ENCODE measurements at places on chromosomes 2 and 18.

- DNase-seq: no peak
These were observed 630.8 kb upstream of the PIK3C3 start for GRCh38 chr18:41324020-41324791.

GRCh38 chr2:198135481-198135934 lies 331.1 kb downstream of the PLCL1 start:
- DNase-seq: no peak

DNA sequence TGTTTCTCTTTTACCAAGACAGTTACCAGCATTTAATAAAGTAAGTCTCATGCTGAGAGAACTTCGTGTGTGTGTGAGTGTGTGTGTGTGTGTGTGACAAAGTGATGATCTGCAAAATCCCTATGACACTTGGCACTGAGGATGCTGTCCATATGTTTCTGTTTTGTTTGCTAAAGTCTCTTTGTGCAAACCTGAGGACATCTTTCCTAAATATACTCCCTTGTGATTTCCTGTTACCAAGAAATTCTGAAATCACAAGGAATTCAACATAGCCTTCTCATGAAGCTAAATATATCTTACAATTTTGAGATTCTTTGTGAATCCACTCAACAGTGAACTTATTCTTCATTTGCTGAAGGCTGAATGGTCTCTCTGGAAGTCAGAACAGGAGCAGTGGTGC lies 1359.7 kb upstream of the NRXN1 start:
- DNase-seq: no peak

- DNase-seq: no peak
These were observed 377.4 kb downstream of the TGIF1 start for GRCh38 chr18:3827236-3827845.

DNA sequence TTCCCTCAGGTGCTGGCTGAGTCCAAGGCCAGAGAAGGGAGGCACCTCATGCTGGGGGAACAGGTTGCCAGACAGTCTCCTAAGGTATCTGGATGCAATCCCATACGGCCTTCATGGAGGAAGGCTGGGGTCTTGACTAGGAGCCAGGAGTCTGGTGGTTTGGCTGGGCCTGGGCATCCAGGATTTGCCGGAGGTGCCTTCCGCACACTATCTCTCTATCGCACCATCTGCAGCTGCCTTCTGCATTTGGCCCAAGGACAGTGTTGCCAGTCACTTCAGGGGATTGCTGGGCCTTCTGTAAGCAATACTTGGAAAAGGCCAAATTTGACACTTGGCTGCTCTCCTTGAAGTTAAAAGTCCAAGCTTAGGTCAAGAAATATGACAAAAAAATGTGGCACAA lies 327.2 kb downstream of the EN1 start:
- DNase-seq: no peak

DNA sequence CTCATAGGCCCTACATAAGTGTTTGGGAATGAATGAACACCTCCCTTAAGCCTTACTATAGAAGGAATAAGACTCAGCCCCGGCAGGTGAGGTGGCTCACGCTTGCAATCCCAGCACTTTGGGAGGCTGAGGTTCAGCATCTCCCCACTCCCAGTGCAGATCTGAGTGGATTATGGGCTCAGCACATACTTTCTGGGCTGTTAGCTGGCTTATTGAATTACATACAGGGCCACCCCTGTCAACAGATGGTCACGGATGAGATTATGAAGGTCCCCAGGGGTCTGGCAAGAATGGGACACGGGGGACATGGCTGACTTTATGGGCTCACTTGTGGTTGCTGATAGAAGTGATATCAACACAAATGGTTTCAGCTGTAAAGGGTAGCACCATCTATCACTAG lies 322.3 kb downstream of the TSN start:
- DNase-seq: no peak

- DNase-seq: no peak
These were observed 246.1 kb upstream of the ST6GAL2 start for GRCh38 chr2:107132070-107132469.

GRCh38 chr18:6659963-6660725 lies 69.4 kb upstream of the ARHGAP28 start:
- DNase-seq: no peak

- no peak for DNase-seq
These were observed 35.7 kb downstream of the KDM3A start for GRCh38 chr2:86476918-86477317.

GRCh38 chr2:85243101-85244072 lies 84.4 kb downstream of the TGOLN2 start:
- DNase-seq: peak; percentile 15

DNA sequence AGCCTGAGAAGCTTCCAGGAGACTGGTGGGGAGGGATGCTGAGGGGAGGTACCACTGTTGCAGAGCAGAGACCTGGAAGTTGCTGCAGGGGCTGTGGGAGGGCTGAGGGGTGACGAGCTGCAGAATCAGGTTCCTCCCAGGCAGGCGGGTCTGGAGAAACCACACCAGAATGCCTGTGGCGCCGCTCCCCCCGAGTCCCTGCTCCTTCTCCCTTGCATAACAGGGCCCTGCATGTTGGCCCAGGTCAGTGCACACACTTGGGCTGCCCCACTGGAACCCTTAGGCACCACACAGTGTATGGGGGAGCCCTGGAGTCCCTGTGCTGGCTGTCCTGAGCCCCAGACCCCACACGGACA lies 60.4 kb downstream of the ARL4C start:
- no peak for DNase-seq

GRCh38 chr2:219205981-219206327 lies 628 bp upstream of the ZFAND2B start:
- no peak for DNase-seq

- DNase-seq: no peak
These were observed 36.0 kb upstream of the CCDC195 start for GRCh38 chr2:224751996-224752698.

DNA sequence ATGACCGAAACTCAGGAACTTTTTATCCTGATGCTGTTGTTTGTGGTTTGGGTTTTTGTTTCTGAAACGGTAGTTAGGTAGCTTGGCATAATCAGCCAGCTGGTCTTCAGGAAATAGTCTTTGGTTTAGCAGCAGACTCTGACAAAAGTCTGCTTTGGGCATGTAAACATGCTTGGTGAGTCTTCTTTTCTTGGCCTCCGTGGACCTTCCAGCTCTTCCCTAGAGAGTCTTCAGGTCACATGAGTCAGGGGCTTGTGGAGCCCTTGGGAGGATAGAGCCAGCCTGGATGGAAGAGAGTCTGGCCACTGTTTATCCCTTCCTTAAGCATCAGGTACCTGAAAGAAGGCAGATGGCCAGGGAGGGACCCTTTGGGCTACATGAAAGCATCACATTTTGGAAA lies 154.5 kb downstream of the MGAT5 start:
- no peak for DNase-seq

GRCh38 chr2:20231598-20232026 lies 6.7 kb upstream of the SDC1 start:
- DNase-seq: no peak

DNA sequence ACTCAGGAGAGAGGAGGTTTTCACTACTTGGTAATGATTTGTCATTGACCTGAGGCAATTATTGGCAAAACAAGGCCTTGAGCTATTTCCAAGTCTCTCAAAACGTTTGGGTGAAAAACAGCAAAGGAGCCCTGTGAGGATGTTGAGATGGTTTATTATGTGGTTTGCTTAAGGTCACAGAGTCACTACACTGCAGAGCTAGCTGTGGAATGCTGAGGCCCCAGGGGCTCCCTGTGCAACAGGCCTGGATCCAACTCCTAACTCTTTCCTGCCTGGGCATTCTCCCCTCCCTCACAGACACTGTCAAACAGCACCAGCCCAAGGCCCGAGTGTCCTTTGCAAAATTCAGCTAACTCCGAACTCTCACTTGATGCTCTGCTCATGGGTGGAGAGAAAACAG lies 754.6 kb upstream of the SOX11 start:
- no peak for DNase-seq

DNA sequence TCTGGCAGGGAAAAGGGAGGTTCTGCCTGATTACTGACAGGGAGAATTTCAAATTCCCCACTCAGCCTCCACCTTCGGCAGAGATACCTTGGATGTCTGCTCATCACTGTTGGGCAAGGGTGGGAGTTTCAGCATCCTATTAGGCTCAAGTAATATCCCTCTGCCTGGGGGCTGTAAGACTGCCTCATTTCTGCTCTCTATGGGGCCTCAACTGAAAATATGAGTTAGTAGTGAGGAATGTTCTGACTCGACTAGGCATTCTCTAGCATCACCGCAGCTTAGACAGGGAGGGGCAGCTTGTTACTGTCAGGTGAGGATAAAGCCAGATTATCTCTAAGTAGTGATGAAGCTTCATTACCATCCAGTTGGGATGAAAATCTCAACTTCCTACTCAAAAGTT lies 87.7 kb upstream of the LRP1B start:
- DNase-seq: no peak

DNA sequence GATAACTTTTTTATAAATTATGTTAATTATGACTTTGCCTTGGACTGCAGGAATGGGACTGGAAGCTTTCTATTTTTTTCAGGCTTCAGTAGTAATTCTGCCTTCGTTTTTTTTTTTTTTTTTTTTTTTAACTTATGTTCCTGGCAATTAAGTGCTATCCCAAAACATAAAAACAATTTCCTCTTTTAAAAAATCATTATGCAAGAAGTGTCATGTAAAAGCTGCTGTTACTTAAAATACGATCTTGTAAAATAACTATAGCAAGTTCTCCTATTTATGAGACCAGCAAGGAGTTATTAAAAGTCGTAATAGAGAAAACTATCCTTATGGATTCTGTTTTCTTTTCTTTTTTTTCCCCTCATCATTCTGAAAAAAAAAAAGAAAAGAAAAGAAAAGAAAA lies 301.6 kb upstream of the FBXO11 start:
- DNase-seq: no peak

- DNase-seq: no peak
These were observed 1.5 kb downstream of the RHOB start for GRCh38 chr2:20448246-20448976.

GRCh38 chr2:230205721-230206120 lies 14.1 kb downstream of the SP110 start:
- no peak for DNase-seq

DNA sequence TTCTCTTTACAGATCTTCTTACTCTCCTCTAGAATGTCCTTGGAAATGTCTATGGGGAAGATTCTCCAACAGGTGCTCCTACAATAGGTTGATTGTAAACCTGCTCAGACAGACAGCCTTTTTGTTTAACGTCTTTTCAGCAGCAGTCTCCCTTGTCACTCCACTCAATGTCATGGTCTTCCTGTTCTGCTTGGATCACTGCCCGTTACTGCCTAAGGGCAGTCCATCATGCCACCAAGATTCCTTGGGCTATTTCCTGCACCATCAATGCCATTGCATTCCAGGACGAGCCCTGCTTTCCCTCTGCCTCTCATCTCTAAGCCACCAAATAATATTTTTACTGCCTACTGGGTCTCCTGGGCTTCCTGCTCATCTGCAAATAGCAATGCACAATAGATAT lies 97.4 kb upstream of the GALNT5 start:
- no peak for DNase-seq

DNA sequence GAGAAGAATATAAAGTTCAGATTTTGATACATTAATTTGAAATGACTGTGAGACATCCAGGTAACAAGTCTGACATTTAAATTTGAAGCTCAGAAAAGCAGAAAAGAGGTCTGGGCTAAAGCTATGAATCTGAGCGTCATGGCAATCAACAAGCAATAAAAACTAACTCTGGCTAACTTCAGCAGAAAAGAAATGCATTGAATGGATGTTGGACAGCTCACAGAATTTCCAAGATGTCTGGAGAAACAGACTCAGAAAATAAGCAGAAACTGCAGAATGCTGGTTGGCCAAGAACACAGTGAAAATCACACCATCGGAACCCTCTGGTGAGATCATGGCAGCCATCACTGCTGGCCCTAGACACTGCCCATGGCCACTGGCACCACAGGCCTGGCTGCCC lies 366.6 kb downstream of the METTL4 start:
- DNase-seq: no peak

GRCh38 chr2:231666171-231667095 lies 41.9 kb upstream of the PTMA start:
- no peak for DNase-seq

DNA sequence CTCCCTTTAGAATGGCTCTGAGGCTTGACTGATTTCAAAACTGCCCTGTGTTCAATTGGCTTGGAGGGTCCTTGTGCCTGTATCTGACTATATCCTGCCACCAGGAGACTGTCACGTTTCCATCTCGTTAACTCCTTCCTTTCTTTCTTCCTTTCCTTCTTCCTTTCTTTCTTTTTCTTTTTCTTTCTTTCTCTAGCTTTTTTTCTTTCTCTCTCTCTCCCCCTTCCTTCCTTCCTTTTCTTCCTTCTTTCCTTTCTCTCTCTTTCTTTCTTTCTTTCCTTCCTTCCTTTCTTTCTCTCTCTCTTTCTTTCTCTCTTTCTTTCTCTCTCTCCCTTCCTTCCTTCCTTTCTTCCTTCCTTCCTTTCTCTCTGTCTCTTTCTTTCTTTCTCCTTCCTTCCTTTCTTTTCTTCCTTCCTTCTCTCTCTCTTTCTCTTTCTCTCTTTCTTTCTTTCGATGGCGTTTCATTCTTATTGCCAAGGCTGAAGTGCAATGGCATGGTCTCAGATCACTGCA lies 38.1 kb upstream of the EML6 start:
- DNase-seq: no peak

DNA sequence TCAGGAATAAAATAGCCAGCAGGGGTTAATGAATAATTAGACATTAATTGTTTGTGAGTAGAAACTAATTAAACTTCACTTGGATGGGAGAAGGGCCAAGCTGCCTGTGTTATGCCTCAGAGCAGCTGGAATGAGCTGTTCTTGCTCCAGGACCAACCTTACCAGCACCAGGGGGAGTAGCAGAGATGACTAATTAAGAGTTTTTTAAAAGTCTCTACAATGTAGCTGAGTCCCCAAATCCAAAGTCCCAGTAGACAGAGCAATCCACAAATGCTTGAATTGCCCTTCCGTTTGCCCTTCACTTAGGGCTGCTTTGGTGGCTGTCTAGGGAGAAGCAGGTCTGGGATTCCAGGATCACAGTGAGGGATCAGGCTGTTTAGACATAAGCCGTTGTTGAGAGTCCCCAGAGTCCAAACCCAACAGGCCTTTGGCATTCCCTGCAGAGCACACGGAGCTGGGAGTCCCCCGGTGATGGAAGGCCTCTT lies 59.4 kb downstream of the RHOB start:
- no peak for DNase-seq

GRCh38 chr2:17195016-17195415 lies 323.2 kb downstream of the RAD51AP2 start:
- DNase-seq: no peak

DNA sequence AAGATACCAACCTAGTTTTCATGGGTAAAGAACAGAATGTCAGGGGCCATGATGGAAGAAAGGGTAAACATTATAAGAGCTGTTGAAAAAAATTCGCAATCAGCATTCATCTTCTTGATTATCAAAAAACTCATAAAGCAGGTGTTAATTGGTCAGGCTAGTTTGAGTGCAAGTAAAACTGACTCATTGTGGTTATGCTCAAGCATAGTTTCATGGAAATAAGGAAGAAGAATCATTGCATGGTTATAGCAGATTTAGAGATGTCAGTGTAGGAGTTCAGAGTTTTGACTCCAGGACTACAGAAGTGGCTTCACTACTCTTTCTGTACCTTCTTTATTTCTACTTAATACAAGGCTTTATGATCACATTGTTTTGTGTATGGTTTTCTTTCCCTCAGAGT lies 26.9 kb upstream of the CDH19 start:
- no peak for DNase-seq

Data from CD4-positive, alpha-beta T cell treated with Interleukin-17A for 4 hours (primary cell).